Activated CD8-positive, alpha-beta T cell treated with anti-CD3 and anti-CD28 coated beads for 36 hours (primary cell): ENCODE measurements at places on chromosomes 1 and 21.
A peak's percentile ranks its signal among the peaks of the same experiment; 100 is the strongest.

DNA sequence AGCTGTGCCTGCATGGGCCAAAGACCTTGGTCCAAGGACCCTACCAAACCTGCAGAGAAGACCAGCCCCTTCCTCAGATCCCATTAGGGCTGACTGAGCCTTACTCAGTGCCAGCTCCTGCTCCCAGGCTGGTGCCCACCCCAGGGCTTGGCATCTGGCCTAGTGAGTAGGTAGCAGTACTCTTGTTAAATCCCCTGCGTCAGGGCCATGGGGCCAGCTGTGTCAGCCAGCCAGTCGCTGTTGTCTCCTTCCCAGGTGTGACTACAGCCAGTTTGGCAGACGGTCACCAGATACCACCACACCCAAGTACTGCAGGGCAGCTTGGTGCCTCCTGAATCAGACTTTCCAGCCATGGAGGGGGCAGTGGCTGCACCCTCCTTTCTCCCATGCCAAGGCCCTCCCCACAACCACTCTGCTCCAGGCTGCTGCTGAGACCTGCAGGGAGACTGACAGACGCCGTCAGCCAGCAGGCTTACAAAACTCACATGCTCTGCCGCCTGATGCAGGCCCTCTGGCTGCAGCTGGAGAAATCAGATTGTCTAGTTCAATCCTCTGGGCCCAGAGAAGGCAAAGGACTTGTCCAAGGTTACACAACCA is 3.0 kb downstream of the TENT5B start:
- DNase-seq: no peak

- no peak for DNase-seq
Measured at GRCh38 chr1:36359911-36360550, 25.7 kb downstream of the STK40 start.

- DNase-seq: peak; percentile 68
Measured at GRCh38 chr1:41268154-41268770, 26.2 kb upstream of the SCMH1 start.

DNA sequence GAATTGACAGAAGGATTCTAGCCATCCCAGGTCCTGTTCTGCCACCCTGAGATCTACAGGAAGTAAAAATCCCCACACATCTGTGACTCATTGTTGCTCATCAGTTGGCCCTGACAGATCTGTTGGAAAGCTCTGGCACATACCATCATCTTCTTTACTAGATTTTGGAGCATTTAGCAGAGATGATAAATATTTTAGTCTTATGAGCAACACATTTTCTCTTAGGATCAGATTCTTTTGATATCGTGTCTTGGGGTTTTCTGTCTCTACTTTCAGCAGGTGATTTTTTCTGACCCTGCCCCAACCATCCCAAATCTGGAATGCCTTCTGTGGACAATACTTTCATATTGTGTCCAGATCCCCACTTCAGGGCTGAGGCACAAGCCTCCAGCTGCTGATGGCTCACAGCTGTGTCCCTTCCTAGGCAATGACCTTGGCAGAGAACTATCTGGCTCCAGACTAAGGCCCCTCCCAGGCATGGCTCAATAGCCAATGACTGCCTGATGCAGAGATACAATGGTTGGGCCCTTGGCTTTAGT is 102.8 kb downstream of the GDAP2 start:
- DNase-seq: no peak

- DNase-seq: peak; percentile 85
Measured at GRCh38 chr1:15323351-15323988, 76.4 kb downstream of the FHAD1 start.

GRCh38 chr21:44049606-44050005 is 37.5 kb downstream of the TRAPPC10 start:
- no peak for DNase-seq

- no peak for DNase-seq
Measured at GRCh38 chr1:9860887-9861286, 37.1 kb upstream of the CLSTN1 start.

DNA sequence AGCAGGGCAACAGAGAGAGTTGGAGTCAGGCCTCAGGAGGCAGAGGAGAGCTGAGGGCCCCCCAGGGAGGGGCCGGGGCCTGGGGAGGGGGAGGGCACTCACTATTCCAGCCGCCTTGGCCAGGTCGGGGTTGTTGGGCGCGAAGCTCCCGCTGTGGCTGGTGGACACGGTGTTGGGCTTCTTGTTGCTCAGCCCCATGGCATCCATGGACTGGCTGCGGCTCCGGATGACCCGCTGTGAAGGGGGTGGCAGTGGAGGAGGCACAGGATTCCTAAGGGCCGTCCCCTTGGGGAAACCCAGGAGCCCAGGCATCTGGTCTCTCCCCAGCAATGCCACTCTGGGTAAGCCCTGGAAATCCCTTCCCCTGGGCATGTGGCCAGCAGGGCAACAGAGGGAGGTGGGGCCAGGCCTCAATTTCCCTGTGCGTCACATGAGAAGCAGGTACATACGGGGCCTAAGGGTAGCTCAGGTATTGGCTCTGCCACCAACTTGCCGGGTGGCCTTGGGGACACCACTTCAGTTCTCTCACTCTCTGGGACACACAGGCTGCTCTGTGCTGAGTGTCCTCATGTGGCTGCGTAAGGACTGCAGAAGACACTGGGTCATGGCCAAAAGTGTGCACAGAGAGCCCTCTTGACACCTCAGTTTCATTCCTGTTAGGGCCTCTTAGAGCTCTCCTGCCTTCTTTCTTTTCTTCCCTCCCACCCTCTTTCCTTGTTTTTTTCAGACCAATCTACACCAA is 63.0 kb downstream of the RAP1GAP start:
- no peak for DNase-seq
